Stimulated activated CD8-positive, alpha-beta memory T cell treated with anti-CD3 and anti-CD28 coated beads, Interleukin-7, amount 100 ng/mL, for 48 hours (primary cell): ENCODE measurements at places on chromosomes 3 and 15.

- DNase-seq, result peak; percentile 53
Measured at GRCh38 chr3:52446631-52447511, 2.0 kb upstream of the SEMA3G start.

GRCh38 chr3:7733933-7734332 lies 767.7 kb upstream of the LMCD1 start:
- no peak for DNase-seq

GRCh38 chr15:79089890-79090486 lies 592 bp downstream of the RASGRF1 start:
- DNase-seq, result no peak

- DNase-seq, result no peak
Measured at GRCh38 chr3:127754411-127755304, 67.7 kb downstream of the MGLL start.

- no peak for DNase-seq
Measured at GRCh38 chr15:80179025-80179759, 26.4 kb downstream of the FAH start.

- DNase-seq, result no peak
Measured at GRCh38 chr3:109072194-109072593, 45.7 kb downstream of the MORC1 start.

- DNase-seq, result no peak
Measured at GRCh38 chr15:92541291-92542200, 114.0 kb downstream of the FAM174B start.

DNA sequence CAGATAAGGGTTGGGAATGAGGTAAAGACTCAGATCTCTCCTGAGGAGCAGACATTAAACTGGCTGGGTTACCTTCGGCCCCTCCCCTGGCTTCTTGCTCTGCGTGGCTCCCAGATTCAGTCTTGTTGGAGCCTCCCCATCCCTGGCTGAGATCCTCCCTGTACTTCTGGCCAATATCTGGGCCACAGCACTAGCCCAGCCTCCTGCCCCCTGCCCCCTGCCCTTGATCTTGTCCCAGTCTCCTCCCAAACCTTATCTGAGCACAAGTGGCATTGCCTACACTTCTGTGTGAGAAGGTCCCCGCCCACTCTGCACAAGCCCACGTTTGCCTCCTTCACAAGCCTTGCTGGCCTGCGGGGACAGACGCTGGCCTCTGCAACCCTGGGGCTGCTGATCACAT lies 16.8 kb downstream of the PLA2G4F start:
- no peak for DNase-seq

GRCh38 chr15:78023081-78023665 lies 54.3 kb downstream of the TBC1D2B start:
- no peak for DNase-seq

DNA sequence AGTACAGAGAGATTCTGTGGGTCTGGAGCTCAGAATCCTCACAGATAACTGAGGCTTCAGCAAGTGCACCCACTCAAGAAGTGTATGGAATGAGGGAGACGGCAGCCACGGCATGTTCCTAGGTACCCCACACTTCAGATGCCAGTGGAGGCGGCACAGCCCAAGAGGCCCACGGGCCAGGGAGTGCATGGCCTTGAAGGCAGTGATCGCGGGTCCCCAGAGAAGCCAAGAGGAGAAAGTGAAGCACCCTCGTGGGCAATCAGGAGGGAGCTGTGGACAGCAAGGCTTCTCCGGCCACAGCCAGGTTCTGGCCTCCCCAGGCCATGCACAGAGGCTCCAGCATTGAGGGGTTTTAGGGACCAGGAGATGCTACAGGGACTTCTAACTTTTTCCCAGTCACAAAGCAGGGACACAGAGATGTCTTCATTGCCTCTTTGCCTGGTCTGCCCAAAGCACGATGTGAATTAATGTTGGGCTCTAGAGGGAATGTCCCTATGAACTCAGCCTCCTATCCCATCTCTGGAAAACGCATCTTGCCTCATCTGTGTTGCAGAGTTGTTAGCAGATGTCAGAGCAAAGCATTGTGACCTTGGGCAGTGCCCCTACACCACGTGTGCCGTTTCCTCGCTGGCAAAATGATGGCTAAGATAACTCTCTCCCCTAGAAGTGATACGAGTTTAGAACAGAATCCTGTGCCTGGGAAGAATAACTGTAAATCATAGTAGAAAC lies 2.6 kb upstream of the MAP6D1 start:
- DNase-seq, result no peak

GRCh38 chr15:49265911-49266310 lies 95.9 kb downstream of the GALK2 start:
- no peak for DNase-seq

DNA sequence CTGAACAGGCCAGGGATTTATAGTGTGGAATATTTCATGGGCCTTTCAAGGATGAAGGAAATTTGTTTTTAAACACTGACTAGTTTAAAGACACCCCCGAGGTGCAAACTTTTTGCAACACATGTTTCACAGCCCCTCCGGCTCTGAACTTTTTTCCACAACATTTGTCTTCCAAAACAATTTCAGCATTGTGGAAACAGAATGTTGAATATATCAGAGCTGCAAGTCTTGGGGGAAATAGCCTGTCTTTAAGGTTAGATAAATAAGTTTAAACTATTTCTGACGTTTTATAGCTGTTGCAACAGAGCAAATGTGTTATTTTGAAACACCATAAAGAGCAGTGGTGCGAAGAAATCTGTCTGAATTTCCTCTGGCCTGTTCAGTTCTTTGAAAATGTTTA lies 229.2 kb upstream of the GOLGA6L4 start:
- DNase-seq, result no peak

DNA sequence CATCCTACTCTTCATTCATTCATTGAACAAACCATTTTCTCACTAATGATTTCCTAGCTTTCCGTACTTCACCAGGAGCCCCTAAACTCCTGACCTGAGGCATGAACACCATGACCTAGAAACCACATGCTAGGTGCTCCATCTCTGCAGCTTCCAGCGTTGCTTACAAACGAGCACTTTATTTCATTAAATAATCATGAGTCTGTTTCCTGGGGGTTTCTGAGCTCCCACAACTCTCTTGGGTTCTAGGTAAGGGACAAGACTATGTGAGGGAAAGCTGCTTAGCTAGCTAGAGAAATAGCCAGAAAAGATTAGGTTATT lies 1.3 kb downstream of the MAP2K1 start:
- DNase-seq, result no peak
